ENCODE measurements at places on chromosomes 4 and X. TPM values are rescaled to one million over a fixed set of nuclear protein-coding genes. Genes with fewer than 3 reads are reported as not detected.

DNA sequence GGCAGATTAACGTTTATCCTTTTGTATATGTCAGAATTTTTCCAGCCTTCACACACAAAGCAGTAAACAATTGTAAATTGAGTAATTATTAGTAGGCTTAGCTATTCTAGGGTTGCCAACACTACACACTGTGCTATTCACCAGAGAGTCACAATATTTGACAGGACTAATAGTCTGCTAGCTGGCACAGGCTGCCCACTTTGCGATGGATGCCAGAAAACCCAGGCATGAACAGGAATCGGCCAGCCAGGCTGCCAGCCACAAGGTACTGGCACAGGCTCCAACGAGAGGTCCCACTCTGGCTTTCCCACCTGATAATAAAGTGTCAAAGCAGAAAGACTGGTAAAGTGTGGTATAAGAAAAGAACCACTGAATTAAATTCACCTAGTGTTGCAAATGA, 94.8 kb downstream of the TET2 start:
- DNase-seq: no peak
- H3K36me3 ChIP-seq: no peaks in the 10 kb centered on the region
- no peak overlapping the region for H3K4me3 ChIP-seq
- H3K27ac ChIP-seq: no peak overlapping the region
- H3K4me1 ChIP-seq: peaks cover 2% of the 10 kb centered on the region

- H3K36me3 ChIP-seq: no peaks in the 10 kb centered on the region
- DNase-seq: no peak
- H3K27me3 ChIP-seq: no peaks in the 10 kb centered on the region
- H3K4me1 ChIP-seq: peaks cover 30% of the 10 kb centered on the region
- H3K4me3 ChIP-seq: no peak overlapping the region
Observed at GRCh38 chr4:147740176-147740575, 8.3 kb downstream of the ARHGAP10 start.

- no peak for DNase-seq
- no peak overlapping the region for H3K4me3 ChIP-seq
- no peak overlapping the region for H3K27ac ChIP-seq
- H3K36me3 ChIP-seq: no peaks in the 10 kb centered on the region
- H3K27me3 ChIP-seq: no peaks in the 10 kb centered on the region
- H3K4me1 ChIP-seq: no peaks in the 10 kb centered on the region
Observed at GRCh38 chrX:66142351-66142750, 21.7 kb upstream of the HEPH start.

DNA sequence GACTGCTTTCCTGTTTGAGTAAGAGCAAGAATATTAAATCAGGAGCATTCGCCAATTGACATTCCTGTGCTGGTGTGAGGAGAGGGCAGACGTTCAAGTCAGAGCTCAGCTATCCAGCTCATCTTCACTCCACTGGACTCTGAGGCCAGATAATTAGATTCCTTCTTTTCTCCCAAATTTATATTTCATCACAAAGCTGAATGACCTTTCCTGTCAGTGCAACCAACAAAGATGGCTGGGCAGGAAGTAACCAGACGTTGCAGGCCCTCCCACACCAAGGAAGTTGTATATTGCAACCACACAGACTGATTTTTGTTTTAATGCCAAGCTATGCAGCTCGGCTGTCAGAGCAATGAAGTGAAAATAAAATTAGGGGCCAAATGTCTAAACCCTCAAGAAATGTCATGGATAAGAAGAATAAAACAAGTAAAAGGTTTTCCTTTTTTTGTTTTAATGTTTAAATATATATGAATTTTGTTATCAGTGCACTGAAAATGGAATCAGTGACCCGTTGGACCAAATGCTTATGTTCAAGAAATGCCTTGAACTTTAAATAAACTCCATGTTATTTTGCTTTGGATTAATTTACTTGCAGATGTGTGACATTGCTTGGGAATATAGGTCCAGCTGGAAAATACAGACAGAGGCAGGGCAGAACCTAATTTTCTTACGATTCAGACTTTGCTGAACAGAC, 578.9 kb upstream of the FAT1 start:
- H3K27ac ChIP-seq: no peak overlapping the region
- H3K4me3 ChIP-seq: no peak overlapping the region
- H3K27me3 ChIP-seq: no peaks in the 10 kb centered on the region

GRCh38 chrX:22366166-22366702, 93.5 kb downstream of the CBLL2 start:
- no peak overlapping the region for H3K4me3 ChIP-seq
- no peaks in the 10 kb centered on the region for H3K4me1 ChIP-seq
- DNase-seq: no peak
- H3K27ac ChIP-seq: no peak overlapping the region
- no peaks in the 10 kb centered on the region for H3K36me3 ChIP-seq
- H3K27me3 ChIP-seq: no peaks in the 10 kb centered on the region

- DNase-seq: no peak
- H3K4me1 ChIP-seq: no peaks in the 10 kb centered on the region
- H3K36me3 ChIP-seq: no peaks in the 10 kb centered on the region
- H3K4me3 ChIP-seq: no peak overlapping the region
- no peaks in the 10 kb centered on the region for H3K27me3 ChIP-seq
Observed at GRCh38 chrX:20063716-20064351, 52.9 kb downstream of the MAP7D2 start.

- H3K27me3 ChIP-seq: no peaks in the 10 kb centered on the region
- H3K27ac ChIP-seq: no peak within 1 kb of the TSS
- no peaks in the 10 kb centered on the region for H3K36me3 ChIP-seq
- H3K4me1 ChIP-seq: peaks cover 4% of the 10 kb centered on the region
- DNase-seq: peak; percentile 82
- H3K4me3 ChIP-seq: no peak within 1 kb of the TSS
Observed at GRCh38 chr4:8580321-8581093, at the start of gene GPR78. GPR78 (plus strand) TSS chr4:8580392; CDS start chr4:8580983, 591 bp downstream.

DNA sequence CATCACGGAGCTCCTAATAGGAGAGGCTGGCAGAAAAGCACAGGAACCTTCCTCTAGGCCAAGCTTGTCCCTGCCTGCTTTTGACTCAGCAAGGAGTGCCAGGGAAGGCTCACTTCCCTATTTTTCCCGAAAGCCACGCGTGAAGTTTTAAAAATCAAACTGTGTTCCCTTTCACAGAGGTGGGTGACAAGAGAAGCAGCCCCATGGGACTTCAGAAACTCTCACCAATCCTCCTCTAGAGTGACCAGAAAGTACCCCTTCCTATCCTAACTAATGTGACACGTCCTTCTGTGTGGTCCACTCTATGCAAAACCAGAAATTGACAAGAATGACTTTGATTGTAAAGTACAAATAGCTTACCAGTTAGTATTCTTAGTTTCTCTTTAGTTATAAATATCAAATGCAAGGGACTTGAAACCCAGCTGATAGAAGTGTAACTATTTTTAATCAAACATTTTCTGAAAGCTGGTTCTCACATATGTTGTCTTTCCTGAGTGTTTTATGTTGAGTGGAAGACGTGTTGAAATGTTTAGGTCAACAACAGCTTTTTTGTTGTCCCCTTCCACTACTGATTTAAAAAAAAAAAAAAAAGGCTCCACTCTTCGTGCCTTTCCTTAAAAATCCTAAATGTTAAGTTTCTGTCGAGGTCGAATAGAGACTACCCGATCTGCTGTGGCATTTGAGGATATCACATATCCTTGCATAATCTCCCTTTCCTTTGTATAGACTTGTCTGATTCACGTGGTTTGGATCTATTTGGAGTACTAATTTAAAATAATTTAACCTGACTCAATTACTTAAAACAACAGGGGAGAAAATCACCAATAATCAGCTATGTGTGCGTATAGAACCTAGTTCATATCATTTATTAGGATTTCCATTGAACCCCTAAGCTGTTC, 42.1 kb downstream of the NFKB1 start:
- DNase-seq: no peak
- no peaks in the 10 kb centered on the region for H3K27me3 ChIP-seq
- H3K36me3 ChIP-seq: no peaks in the 10 kb centered on the region

- DNase-seq: peak; percentile 57
- H3K27ac ChIP-seq: no peak overlapping the region
- no peaks in the 10 kb centered on the region for H3K36me3 ChIP-seq
- no peaks in the 10 kb centered on the region for H3K27me3 ChIP-seq
- H3K4me3 ChIP-seq: no peak overlapping the region
Observed at GRCh38 chrX:10158279-10159144, 1.7 kb downstream of the CLCN4 start.

- no peaks in the 10 kb centered on the region for H3K27me3 ChIP-seq
- H3K4me1 ChIP-seq: peaks cover 2% of the 10 kb centered on the region
- H3K4me3 ChIP-seq: no peak overlapping the region
Observed at GRCh38 chr4:104870495-104871233, 276.0 kb upstream of the TET2 start.

DNA sequence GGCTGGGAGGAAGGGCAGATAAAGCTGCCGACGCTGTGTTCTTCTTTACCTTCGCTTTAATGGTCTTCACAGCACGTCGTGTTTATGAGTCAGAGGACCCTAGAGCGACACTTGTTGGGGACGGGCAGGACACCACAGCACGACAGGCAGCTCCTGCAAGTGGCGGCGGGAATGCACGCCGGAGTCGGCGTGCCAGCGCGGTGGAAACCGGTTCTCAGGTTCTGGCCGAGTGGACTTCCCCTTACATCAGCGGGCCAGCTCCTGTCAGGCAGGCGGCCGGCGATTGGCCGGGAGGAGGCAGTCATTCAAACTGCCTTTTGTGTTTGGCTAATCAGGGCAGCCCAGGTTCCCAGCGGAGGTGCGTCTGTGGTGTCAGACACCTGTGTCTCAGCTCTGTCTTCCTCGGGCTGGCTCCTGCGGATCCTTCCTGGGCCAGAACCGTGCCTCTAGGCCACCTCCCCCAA, 150.9 kb downstream of the SHROOM3 start:
- H3K27me3 ChIP-seq: no peaks in the 10 kb centered on the region
- H3K4me3 ChIP-seq: peak overlapping the region; percentile 28
- H3K27ac ChIP-seq: no peak overlapping the region
- H3K36me3 ChIP-seq: no peaks in the 10 kb centered on the region

- peaks cover 2% of the 10 kb centered on the region for H3K4me1 ChIP-seq
- no peak for DNase-seq
- no peak overlapping the region for H3K4me3 ChIP-seq
Observed at GRCh38 chr4:41505161-41505661, 32.7 kb upstream of the LIMCH1 start.

GRCh38 chrX:6448003-6448402, 86.9 kb downstream of the VCX3A start:
- H3K27me3 ChIP-seq: no peaks in the 10 kb centered on the region
- H3K4me3 ChIP-seq: no peak overlapping the region
- no peak for DNase-seq
- H3K36me3 ChIP-seq: no peaks in the 10 kb centered on the region

GRCh38 chrX:10507181-10507580, 113.2 kb downstream of the MID1 start:
- H3K4me3 ChIP-seq: no peak overlapping the region
- H3K4me1 ChIP-seq: peaks cover 6% of the 10 kb centered on the region
- H3K36me3 ChIP-seq: no peaks in the 10 kb centered on the region
- H3K27ac ChIP-seq: no peak overlapping the region
- no peaks in the 10 kb centered on the region for H3K27me3 ChIP-seq

GRCh38 chrX:44060221-44060620, 87.0 kb upstream of the NDP start:
- H3K27ac ChIP-seq: no peak overlapping the region
- no peaks in the 10 kb centered on the region for H3K27me3 ChIP-seq
- H3K4me1 ChIP-seq: no peaks in the 10 kb centered on the region
- no peaks in the 10 kb centered on the region for H3K36me3 ChIP-seq
- no peak overlapping the region for H3K4me3 ChIP-seq

DNA sequence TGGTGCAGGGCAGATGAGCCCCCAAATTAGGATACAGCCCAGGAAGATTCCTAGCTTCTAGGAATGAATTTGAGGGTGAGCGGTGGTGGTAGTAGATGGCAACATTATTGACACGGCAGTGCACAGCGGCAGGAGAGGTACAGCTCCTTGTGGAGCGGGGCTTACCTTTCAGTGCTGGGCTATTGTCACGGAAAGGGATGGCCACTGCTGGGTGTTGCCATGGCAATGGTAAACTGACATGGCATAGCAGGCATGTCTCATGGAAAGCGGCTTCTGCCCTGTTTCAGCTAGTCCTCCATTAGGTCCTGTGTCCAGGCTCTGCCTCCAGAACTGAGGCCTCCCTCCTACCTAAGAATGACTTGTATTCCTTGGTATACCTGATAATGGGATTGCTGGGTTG, 81.8 kb upstream of the WDR1 start:
- no peak for DNase-seq
- H3K4me3 ChIP-seq: no peak overlapping the region
- no peaks in the 10 kb centered on the region for H3K27me3 ChIP-seq
- H3K27ac ChIP-seq: no peak overlapping the region

- no peaks in the 10 kb centered on the region for H3K27me3 ChIP-seq
- no peaks in the 10 kb centered on the region for H3K36me3 ChIP-seq
- DNase-seq: no peak
- H3K27ac ChIP-seq: no peak overlapping the region
- no peak overlapping the region for H3K4me3 ChIP-seq
- H3K4me1 ChIP-seq: peaks cover 18% of the 10 kb centered on the region
Observed at GRCh38 chr4:6916587-6917460, 7.2 kb downstream of the TBC1D14 start.

DNA sequence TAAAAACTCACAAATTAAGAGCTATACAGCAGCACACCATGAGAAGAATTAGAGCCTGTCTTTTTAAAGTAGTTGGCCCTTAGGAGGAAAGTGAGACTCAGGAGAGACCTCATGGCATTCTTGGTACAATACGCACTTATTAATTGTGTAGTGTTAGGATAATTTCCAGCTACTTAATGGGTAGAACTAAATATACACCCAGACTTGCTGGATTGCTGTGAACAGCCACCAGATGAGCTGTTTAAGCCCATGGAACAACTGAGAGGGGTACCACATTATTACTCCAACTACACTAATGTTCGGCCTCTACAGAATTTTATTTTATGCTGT, 13.6 kb downstream of the MFAP3L start:
- no peaks in the 10 kb centered on the region for H3K27me3 ChIP-seq
- DNase-seq: no peak
- no peak overlapping the region for H3K4me3 ChIP-seq
- no peak overlapping the region for H3K27ac ChIP-seq

DNA sequence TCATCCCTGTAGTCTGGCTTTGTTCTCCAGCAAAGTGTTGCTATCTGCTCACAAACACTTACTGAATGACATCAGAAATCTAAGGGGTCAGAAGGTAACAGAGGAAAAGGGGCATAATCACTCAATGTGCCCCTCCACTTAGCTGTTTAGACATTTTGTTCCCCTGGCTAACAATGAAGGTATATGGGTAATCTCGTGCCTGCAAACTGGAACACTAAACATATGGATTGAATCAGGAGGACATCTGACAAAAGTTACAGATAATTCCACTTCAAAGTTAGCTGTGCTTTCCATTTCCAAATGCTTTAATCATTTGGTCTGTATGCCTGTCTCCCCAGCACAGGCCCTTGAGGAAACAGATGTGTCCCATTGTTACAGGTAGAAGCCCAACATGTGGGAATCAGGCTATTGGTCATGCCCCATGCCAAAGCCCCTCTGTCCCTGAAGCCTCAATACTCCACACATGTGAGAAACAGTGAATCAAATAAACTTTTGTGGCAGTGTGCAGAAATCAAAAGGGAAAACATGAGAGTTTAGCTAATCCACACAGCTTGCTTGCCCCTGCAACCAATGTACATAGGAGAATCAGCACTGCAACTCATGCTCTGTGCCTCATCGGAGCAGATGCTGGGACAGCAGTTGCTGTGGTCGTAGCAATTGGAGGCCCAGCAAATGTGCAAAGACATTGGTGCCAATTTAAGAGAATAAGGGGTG, 111.7 kb downstream of the RNF150 start:
- H3K27ac ChIP-seq: no peak overlapping the region
- DNase-seq: no peak
- no peak overlapping the region for H3K4me3 ChIP-seq
- H3K36me3 ChIP-seq: no peaks in the 10 kb centered on the region
- no peaks in the 10 kb centered on the region for H3K27me3 ChIP-seq

The SHOX gene
- total RNA-seq: not detected

The ITIH6 gene
- not detected for total RNA-seq

The SLC38A5 gene
- 13.6 TPM for total RNA-seq

The FAM3A gene
- total RNA-seq: 61.7 TPM

The IL9R gene
- total RNA-seq: 0.11 TPM

The ALAS2 gene
- total RNA-seq: 0.84 TPM

The HTN3 gene
- total RNA-seq: not detected

The HAND2 gene
- total RNA-seq: 50.4 TPM

The TLR10 gene
- total RNA-seq: not detected
